ENCODE measurements at places on chromosomes 5 and 9.

DNA sequence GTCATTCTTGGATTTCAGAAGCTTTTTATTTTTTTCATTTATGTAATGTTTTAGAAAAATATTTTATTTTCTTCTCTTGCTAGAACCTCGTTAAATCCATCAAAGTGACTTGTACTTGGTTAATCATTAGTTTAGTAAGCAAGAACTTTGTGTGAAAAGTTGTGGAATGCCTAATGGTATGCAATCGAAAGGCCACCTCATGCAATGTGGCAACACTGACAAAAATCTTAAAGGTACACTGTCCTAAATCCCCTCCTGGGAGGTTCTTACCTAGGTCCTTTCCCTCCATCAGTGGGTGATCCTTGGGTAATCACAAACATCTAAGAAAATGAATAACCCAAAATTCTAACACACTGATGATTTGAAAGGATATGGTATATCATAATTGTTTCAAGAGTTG, 304.2 kb downstream of the DNAH5 start:
- DNase-seq: no peak

GRCh38 chr9:18114559-18115475, 359.1 kb upstream of the ADAMTSL1 start:
- DNase-seq: no peak

DNA sequence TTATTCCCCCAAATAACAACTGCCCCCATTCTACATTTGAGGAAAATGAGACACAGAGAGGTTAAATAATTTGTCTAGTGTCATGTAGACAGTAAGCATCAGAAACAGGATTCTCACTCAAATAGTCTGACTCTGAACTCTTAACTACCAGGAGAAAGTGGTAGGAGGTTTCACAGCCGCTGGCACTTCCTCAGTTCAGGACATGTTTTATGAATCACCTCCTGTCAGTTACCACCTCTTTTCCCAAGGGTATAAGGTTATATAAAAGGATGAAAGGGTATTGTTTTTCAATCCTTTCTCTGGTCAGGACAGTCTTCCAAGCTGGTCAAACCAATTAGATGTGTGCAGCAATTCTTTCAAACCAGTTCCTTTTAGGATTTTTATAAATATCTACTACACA, 52.1 kb downstream of the TSSK1B start:
- no peak for DNase-seq

- no peak for DNase-seq
These were observed 159.4 kb upstream of the PITX1 start for GRCh38 chr5:135193213-135194125.

DNA sequence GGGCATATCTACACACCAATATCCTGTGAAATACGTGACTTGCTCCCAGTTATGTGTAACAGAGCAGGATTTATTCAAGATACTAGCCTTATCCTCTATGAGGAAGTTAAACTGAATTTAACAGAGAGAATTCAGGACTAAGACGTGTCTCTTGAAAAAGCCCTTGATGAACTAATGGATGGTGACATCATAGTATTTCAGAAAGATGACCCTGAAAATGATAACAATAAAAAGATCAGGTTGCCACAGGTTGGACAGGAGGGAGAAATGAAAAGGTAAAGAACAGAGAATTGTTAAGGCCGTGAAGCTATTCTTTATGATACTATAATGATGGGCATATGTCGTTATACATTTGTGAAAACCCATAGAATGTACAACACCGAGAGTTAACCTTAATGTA, 56.2 kb upstream of the EFNA5 start:
- DNase-seq: no peak

- DNase-seq: no peak
These were observed 43.4 kb downstream of the PFDN1 start for GRCh38 chr5:140259500-140259899.

GRCh38 chr9:124721109-124721906, 49.8 kb downstream of the NR6A1 start:
- DNase-seq: no peak

- DNase-seq: no peak
These were observed 96.9 kb downstream of the NNT start for GRCh38 chr5:43699910-43700309.

- no peak for DNase-seq
These were observed 7.6 kb downstream of the IFNB1 start for GRCh38 chr9:21070171-21070571.

GRCh38 chr5:57650360-57651069, 167.9 kb upstream of the ACTBL2 start:
- DNase-seq: no peak

GRCh38 chr5:32842813-32843530, 131.9 kb downstream of the NPR3 start:
- DNase-seq: no peak

GRCh38 chr5:179118338-179118737, 58.2 kb downstream of the ZNF354C start:
- DNase-seq: no peak
